ENCODE measurements at places on chromosomes 2 and 18.
A peak's percentile ranks its signal among the peaks of the same experiment; 100 is the strongest.

- H3K4me3 ChIP-seq, result no peak overlapping the region
- no peaks in the 10 kb centered on the region for H3K36me3 ChIP-seq
- no peaks in the 10 kb centered on the region for H3K4me1 ChIP-seq
- H3K27ac ChIP-seq, result no peak overlapping the region
- H3K27me3 ChIP-seq, result no peaks in the 10 kb centered on the region
- DNase-seq, result no peak
Observed at GRCh38 chr2:205814039-205814364, 131.7 kb downstream of the NRP2 start.

GRCh38 chr2:108316033-108316432, 27.3 kb downstream of the SULT1C2 start:
- no peak for DNase-seq
- no peaks in the 10 kb centered on the region for H3K4me1 ChIP-seq
- H3K27me3 ChIP-seq, result peaks cover 3% of the 10 kb centered on the region
- no peak overlapping the region for H3K27ac ChIP-seq
- H3K36me3 ChIP-seq, result no peaks in the 10 kb centered on the region

DNA sequence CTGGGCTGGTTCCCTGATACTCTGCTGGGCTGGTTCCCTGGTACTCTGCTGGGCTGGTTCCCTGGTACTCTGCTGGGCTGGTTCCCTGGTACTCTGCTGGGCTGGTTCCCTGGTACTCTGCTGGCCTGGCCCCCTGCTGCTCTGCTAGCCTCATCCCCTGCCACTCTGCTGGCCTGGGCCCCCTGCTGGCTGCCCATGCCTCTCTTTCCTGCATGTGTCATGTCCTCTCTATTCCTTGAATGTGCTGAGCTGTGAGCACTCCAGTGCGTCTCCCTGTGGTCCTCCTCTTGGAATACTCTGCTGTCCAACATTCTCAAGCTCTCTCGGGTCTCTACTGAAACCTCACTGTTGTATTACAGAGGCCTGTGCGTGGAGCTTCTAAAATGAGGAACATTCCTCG, 216.3 kb downstream of the RNF144A start:
- no peak overlapping the region for H3K27ac ChIP-seq
- H3K36me3 ChIP-seq, result no peaks in the 10 kb centered on the region
- no peak for DNase-seq
- H3K4me3 ChIP-seq, result no peak overlapping the region

- H3K27me3 ChIP-seq, result no peaks in the 10 kb centered on the region
- peak; percentile 59 for DNase-seq
- no peak overlapping the region for H3K4me3 ChIP-seq
- peaks cover 3% of the 10 kb centered on the region for H3K4me1 ChIP-seq
Observed at GRCh38 chr18:77059294-77059916, 73.2 kb downstream of the MBP start.

- H3K4me1 ChIP-seq, result no peaks in the 10 kb centered on the region
- DNase-seq, result no peak
- H3K4me3 ChIP-seq, result no peak overlapping the region
- no peak overlapping the region for H3K27ac ChIP-seq
Observed at GRCh38 chr2:68432696-68433658, 34.1 kb downstream of the FBXO48 start.

- H3K27ac ChIP-seq, result no peak overlapping the region
- H3K27me3 ChIP-seq, result no peaks in the 10 kb centered on the region
- no peaks in the 10 kb centered on the region for H3K4me1 ChIP-seq
- no peak for DNase-seq
Observed at GRCh38 chr2:135225781-135226180, 173.7 kb downstream of the RAB3GAP1 start.

DNA sequence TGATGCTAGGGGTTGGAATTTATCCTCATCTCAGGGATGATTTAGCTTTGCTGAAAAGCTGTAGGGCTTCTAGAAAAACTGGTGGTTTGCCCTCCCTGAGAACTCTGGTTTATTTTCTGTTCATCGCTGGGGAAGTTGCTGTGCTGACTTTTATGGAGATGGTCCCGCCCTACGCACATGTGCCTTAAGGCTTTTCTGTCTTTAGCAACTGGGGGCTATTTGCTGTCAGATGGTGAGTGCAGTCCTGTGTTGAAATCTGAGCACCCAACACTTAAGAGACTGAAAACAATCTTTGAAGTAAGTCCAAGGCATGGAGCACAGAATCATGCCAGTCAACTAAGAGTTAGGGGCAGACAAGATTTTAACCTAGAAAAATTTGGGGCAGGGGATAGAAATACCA, 2148.4 kb upstream of the CELF4 start:
- H3K27ac ChIP-seq, result no peak overlapping the region
- DNase-seq, result no peak
- H3K36me3 ChIP-seq, result no peaks in the 10 kb centered on the region
- no peaks in the 10 kb centered on the region for H3K27me3 ChIP-seq
- no peaks in the 10 kb centered on the region for H3K4me1 ChIP-seq

GRCh38 chr2:64119369-64119768, 24.9 kb downstream of the PELI1 start:
- DNase-seq, result no peak
- peaks cover 4% of the 10 kb centered on the region for H3K36me3 ChIP-seq
- H3K27ac ChIP-seq, result no peak overlapping the region
- H3K4me1 ChIP-seq, result peaks cover 10% of the 10 kb centered on the region
- H3K27me3 ChIP-seq, result no peaks in the 10 kb centered on the region

GRCh38 chr18:77765468-77765867, 515.8 kb downstream of the GALR1 start:
- H3K27ac ChIP-seq, result no peak overlapping the region
- no peak overlapping the region for H3K4me3 ChIP-seq

DNA sequence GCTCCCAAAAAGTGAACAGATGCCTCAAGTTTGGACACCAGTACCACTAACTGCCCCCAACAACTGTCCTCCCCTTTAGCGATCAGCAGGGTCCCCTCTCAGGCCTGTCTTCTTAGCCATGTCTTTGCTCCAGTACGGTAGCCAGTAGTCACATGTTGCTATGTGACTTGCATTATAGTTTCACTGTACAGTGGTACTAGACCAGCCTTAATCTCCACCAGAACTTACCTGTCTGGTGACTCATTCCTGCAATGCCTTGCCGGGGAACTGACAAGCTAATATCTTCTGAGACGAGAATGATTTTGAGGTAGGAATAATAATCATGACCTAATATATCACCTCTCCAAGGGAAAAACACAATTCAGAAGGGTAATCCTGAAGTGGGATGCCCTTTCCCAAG, 23.7 kb downstream of the ACMSD start:
- H3K4me1 ChIP-seq, result no peaks in the 10 kb centered on the region
- no peaks in the 10 kb centered on the region for H3K27me3 ChIP-seq
- no peak overlapping the region for H3K4me3 ChIP-seq

- DNase-seq, result no peak
- no peak overlapping the region for H3K4me3 ChIP-seq
- H3K27ac ChIP-seq, result no peak overlapping the region
Observed at GRCh38 chr2:62604336-62604735, 98.3 kb upstream of the TMEM17 start.

DNA sequence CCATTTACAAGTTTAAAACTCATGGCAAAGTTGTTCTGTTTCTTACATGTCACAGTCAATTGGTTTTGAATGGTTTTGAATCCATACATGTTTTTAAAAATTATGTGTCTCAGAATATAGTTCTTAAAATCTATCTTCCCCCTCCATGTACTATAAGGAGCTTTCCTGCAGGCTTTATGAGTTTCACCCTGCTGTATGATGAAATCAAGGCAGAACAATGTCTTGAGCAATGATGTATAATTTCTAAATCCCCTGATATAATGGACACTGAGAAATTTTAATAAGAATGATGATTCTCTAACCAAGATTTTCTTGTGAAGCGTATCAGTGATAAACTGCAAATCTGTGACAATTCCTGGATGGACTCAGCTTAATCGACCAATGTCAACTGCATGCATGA, 10.6 kb upstream of the ZNF516 start:
- H3K27me3 ChIP-seq, result no peaks in the 10 kb centered on the region
- H3K4me3 ChIP-seq, result no peak overlapping the region
- DNase-seq, result no peak
- no peak overlapping the region for H3K27ac ChIP-seq

DNA sequence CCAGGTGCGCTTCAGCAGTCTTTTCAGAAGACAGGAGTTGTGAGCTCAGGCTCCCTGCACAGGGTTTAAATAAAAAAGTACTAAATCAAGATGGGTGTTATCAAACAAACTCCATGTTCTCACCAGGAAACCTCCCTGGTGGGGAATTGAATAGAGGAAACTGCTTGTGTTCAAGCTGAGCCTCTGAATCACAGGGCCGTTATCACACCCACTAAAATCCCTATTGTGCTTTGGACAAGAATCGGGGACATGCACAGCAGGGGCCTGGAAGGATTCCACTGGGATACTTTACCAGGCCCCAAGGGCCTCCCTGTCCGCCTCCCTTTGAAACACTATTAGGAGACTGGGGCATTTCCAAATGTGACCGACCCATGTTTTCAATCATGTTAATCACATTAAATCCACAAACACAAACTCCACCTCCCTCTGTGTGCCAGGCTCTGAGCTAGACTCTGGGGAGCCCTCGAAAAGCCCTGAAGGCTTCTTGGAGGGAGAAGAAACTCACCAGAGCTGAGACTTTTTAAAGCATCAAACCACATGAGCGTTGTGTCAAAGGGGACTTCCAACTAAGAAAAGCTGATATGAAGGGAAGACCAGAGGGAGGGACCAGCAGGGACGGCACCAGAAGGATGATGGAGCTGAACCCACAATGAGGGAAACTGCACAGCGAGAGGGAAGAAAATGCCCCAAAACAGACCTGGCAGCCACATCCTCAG, 458.7 kb upstream of the ID2 start:
- H3K4me1 ChIP-seq, result no peaks in the 10 kb centered on the region
- no peak overlapping the region for H3K27ac ChIP-seq
- no peaks in the 10 kb centered on the region for H3K36me3 ChIP-seq
- no peak for DNase-seq
- no peak overlapping the region for H3K4me3 ChIP-seq

DNA sequence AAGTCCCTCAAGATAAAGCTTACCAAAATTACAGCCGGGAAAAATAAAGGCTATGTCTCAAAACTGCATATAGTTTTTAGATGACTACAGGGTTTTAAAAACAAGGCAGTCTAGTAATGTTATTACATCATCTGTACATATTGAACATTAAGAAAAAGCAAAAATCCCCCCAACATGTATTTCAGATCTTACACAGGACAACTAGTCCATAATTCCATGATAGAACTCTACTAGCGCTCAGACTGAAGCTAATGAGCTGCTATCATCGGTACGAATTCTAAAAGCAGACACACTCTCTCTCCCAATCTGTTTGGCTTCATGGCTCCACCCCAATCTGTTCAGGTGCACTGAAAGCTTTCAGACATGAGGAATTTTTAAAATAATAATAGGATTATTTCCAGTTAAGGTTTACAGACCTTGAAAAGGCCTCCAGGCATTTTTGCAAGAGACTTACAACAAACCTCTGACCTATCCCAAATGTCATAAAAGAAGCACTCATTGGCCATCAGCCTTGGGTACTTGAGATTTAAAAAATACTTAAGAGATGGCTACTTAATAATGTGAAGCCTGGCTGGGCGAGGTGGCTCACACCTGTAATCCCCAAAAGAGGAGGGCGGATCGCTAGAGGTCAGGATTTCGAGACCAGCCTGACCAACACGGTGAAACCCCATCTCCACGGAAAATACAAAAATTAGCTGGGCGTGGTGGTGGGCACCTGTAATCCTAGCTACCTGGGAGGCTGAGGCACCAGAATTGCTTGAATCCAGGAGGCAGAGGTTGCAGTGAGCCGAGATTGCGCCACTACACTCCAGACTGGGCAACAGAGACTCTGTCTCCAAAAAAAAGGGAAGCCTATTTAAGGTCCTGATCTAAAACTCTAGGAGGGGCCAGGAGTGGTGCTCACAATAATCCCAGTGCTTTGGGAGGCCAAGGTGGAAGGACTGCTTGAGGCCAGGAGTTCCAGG, 2.0 kb downstream of the NPC1 start:
- no peaks in the 10 kb centered on the region for H3K27me3 ChIP-seq
- H3K4me3 ChIP-seq, result no peak overlapping the region
- H3K36me3 ChIP-seq, result no peaks in the 10 kb centered on the region
- H3K4me1 ChIP-seq, result no peaks in the 10 kb centered on the region
- no peak overlapping the region for H3K27ac ChIP-seq

DNA sequence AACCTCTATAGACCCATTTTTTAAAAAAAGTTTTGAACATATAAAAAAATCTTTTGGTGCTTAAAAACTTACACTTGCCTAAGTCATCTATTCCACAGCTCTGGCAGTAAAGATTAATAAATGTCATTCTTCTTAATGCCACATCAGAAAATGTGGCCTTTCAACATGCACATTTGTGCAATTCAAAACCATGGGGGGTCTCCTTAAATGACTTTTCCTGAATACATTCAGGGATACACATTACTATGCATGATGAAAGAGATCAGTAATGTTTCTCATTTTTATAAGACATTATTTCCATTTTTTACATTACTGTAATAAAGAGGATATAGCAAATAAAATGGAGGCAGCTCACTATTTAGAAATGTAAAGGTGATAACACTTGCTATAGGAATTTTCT, 142.3 kb downstream of the RBM43 start:
- H3K4me1 ChIP-seq, result no peaks in the 10 kb centered on the region
- no peak overlapping the region for H3K27ac ChIP-seq
- no peaks in the 10 kb centered on the region for H3K36me3 ChIP-seq
- no peaks in the 10 kb centered on the region for H3K27me3 ChIP-seq
- no peak overlapping the region for H3K4me3 ChIP-seq

DNA sequence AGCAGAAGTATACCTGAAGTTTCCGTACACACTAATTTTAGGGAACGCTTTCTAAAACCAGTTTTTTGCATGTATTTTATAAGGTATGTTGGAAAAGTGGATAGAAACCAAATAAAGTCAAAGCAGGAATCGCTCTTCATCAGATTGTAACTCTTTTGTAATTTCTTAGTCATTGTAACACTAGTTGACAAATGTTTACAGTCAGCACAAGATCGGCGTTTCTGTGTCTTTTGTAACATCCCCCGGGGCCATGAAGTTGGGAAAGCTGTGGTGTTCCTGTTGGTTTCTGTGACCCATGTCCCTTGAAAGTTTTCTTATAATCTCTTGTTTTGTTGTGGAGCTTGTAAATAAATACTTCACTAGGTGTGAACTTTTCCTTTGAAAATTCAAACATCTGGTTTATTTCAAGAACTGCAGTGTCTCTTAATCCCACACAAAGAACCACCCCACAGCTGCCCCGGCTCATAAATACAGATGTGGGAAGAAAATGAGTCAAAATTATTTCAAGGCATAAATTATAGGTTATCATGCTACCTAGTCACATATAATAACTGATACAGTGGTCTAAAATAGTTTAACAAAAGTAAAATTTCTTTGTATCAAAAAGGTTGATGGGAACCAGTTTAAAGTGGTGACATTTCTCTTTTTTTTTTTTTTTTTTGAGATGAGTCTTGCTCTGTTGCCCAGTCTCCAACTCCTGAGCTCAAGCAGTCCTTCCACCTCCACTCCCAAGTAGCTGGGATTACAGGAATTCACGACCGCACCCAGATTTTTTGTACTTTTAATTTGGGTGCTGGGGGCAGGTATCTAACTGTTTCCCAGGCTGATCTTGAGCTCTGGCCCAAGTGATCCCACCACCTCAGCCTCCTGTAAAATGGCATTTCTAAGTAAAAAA, 751 bp upstream of the NMI start:
- peak; percentile 13 for DNase-seq
- H3K36me3 ChIP-seq, result no peaks in the 10 kb centered on the region
- H3K27me3 ChIP-seq, result no peaks in the 10 kb centered on the region
- H3K27ac ChIP-seq, result no peak overlapping the region

- no peak overlapping the region for H3K4me3 ChIP-seq
- H3K36me3 ChIP-seq, result no peaks in the 10 kb centered on the region
- no peaks in the 10 kb centered on the region for H3K27me3 ChIP-seq
- no peak overlapping the region for H3K27ac ChIP-seq
- no peak for DNase-seq
Observed at GRCh38 chr18:63131959-63132818, 187.4 kb downstream of the BCL2 start.
